ENCODE measurements at places on chromosomes 16 and 17.

GRCh38 chr16:22874394-22874793, 60.4 kb downstream of the HS3ST2 start:
- DNase-seq: peak; percentile 1

- peak; percentile 44 for DNase-seq
Measured at GRCh38 chr16:50925758-50926357, 184.0 kb downstream of the CYLD start.

GRCh38 chr17:7849751-7850504, 4.9 kb upstream of the TMEM88 start:
- DNase-seq: no peak

GRCh38 chr16:73058616-73059409, 10.9 kb upstream of the ZFHX3 start:
- DNase-seq: peak; percentile 74

GRCh38 chr17:40453881-40454612, 10.8 kb downstream of the IGFBP4 start:
- DNase-seq: peak; percentile 95

DNA sequence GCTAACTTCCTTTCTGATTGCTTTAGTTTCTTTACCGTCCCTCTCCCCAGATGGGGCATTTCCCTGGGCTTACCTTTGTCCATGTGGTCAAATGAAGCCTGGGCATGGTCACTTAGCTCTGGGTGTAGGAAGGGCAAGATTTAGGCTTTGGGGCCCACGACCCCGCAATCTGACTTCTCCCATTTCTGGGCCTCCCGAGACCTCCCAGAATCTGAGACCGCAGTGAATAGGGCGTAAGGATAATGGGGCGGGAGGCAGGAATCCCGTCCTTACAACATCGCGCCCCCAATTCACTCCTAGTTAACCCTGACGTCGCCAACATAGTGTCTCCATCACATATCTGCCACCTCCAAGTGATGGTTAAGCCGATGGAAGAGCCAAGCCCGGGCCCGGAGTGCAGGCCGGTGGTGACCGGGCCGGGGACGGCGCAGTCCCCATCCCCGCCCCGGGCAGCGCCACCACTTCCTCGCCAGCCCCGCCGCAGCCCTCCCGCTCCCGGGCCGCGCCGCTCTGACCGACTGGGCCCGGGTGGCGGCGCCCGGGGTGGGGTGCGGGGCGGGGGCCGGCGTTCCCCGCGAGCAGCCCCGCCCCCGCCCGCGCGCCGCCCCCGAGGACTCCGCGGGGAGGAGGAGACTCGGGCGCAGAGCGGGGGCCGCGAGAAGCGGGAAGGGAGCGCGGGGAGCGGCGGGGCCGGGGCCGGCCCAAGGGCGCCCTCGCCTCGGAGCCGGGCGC, at the start of gene RHBDL3:
RHBDL3 (plus strand) TSS at position 641 of the 732 bp plus-strand sequence. CDS start 358 bp downstream, outside the sequence.
- DNase-seq: no peak

DNA sequence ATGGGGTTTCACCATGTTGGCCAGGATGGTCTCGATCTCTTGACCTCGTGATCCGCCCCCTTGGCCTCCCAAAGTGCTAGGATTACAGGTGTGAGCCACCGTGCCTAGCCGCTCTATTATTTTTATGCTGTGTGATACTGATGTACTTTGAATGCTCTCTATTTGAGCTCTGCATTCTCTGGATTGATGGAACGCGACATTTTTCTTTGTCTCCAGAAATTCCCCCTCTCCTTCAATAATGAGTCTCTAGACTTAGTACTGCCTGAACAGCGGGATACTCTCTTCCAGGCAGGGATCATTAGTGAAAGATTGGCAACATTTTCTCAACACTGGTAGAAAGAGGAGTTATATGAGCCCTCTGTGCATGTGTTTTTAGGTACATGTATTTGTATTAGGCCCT, 93.3 kb upstream of the CLEC3A start:
- no peak for DNase-seq

DNA sequence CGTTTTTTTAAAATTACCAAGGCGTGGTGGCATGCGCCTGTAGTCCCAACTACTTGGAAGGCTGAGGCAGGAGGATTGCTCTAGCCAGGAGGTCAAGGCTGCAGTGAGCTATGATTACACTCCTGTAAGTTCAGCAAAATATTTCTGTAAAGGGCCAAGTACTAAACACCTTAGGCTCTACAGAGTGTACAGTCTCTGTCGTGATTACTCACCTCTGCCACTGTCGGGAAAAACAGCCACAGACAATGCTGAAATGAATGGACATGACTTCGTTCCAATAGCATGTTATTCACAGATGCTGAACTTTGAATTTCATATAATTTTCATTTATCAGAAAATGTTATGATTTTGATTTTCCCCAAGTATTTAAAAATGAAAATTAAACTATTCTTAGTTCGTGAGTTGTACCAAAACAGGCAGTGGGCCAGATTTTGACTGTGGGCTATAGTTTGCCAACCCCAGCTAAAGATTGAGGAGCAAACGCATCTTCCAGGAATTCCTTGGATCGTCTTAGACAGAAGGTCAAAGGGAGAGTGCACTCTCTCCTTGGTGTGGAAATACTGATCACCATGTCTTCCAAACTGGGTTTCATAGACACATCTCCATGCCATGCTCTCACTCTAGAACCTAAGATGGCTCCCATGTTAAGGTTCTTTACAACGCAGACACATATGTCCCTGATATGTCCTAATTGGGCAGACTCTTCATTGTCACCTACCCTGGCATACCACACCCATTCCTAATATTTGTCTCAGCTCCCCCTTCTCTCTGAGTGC, 89.5 kb downstream of the MARF1 start:
- no peak for DNase-seq

GRCh38 chr17:43645765-43646481, 15.8 kb downstream of the MEOX1 start:
- no peak for DNase-seq

DNA sequence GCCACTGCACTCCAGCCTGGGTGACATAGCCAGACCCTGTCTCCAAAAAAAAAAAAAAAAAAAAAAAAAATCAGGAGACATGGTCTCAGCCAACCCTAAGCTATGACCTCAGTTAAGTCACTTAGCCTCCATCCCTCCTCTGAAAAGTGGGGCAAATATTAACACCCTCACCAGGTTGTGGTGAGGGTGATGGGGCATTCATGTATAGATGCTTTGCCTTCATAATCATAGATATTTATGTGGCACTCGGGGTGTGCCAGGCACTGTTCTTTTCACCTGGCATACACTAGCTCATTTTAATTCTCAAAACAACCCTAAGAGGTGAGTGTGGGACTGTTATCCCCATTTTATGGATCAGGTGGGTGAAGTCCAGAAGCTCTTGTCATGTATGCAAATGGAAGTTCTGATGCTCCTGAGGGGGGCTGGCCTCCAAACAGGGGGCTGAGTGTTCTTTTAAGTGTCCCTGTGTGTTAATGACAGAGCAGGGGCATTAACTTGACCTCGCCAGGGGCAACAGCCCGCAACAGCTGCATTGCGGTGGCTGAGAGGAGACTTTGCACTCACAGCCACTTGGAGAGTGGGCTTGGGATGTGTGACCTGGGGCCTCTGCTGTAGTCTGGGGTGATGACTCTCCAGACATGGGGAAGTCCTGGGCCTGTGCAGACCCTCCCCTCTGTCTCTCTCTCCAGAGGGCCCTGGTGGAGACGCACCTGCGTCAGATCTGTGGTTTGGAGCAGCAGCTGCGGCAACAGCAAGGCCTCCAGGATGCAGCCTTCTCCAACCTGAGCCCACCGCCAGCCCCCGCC, 4.1 kb downstream of the TBKBP1 start:
- no peak for DNase-seq

GRCh38 chr16:86609115-86609514, 30.8 kb downstream of the FOXL1 start:
- DNase-seq: peak; percentile 51

DNA sequence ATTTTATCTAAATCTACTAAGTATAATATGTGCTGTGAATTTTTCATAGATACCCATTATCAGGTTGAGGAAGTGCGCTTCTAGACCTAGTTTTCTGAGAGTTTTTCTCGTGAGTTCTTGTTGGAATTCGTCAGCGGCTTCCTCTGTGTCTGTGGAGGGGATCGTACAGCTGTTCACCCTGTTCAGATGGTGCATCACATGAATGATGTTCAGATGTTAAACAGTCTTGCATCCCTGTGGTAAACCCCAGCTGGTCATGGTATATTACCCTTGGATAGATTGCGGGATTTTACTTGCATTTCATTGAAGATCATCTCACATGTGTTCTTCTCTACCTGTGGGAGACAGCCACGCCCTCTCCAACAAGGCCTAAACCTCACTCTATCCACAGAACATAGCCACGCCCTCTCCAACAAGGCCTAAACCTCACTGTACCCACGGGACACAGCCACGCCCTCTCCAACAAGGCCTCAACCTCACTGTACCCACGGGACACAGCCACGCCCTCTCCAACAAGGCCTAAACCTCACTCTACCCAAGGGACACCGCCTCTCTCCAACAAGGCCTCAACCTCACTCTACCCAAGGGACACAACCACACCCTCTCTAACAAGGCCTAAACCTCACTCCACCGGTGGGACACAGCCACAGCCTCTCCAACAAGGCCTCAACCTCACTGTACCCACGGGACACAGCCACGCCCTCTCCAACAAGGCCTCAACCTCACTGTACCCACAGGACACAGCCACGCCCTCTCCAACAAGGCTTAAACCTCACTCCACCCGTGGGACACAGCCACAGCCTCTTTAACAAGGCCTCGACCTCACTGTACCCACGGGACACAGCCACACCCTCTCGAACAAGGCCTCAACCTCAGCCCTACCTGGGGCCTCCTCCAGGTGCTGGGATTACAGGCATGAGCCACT, 180.2 kb upstream of the CHMP6 start:
- no peak for DNase-seq

GRCh38 chr16:65540901-65541300, 419.0 kb upstream of the CDH11 start:
- no peak for DNase-seq

- no peak for DNase-seq
Measured at GRCh38 chr17:76502341-76503211, 1.4 kb upstream of the RHBDF2 start.

DNA sequence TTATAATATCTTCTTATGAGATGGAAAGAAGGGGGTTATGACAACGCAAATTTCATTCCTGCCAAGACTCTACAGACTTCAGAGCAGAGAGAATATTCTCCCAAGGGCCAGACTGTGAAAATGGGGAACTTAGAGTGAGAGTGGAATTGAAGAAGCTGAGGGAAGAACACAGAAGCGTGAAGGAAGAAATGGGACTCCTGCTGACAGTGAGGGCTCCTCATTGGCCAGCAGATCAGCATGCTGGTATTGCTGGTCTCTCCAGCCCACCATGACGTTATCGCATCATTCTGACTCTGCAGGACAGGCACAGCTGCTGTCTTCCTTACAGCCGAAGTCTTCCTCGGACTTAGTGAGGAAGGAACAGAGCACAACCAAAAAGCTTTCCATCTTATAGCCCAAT, 24.3 kb downstream of the CCL4 start:
- no peak for DNase-seq

GRCh38 chr16:56776562-56776961, 46.6 kb downstream of the NUP93 start:
- DNase-seq: no peak

- no peak for DNase-seq
Measured at GRCh38 chr16:56921571-56921970, 10.4 kb upstream of the HERPUD1 start.

DNA sequence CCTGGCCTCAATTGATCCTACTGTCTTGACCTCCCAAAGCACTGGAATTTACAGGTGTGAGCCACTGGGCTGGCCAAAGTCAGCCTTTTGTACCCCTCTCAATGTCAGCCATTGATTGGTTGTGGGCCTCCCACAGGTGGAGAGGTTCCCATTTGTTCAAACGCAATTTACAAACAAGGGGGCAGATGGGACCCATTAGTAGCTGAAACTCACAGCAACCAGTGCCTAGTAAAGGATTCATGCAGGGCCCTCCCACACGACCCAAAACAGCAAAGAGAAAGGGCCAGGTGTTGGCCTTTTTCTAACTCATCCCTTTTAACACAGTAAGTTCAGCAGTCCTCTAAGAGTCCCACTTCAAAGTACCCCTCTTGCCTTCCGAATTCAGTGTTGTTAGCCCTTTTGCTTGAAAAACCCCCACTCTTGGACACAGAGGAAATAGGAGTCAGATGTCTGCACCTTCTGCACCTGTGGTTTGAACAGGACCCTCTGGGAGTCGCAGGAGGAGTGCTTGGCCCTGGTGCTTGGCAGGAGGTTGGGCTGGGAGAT, 89.2 kb downstream of the PITPNC1 start:
- no peak for DNase-seq

GRCh38 chr17:50053654-50053960, 2.3 kb upstream of the ITGA3 start:
- no peak for DNase-seq

DNA sequence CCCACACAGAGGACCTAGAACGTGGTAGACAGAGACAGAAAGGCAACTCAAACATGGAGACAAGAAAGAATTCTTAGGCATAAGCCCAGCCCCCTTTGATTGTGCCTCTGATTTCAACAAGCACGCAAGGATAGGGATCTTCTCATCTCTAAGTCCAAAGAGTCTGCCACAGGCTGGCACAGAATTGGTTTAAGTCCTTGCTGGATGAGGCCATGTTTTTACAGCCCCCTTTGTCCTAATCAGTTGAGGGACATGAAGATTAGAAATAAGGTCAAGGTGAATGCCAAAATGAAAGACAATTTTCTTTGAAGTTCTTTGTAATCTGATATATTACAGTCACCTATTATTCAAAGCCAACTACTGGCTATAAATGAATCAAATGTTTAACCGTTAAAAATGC, 68.0 kb upstream of the ATP2A3 start:
- DNase-seq: no peak

DNA sequence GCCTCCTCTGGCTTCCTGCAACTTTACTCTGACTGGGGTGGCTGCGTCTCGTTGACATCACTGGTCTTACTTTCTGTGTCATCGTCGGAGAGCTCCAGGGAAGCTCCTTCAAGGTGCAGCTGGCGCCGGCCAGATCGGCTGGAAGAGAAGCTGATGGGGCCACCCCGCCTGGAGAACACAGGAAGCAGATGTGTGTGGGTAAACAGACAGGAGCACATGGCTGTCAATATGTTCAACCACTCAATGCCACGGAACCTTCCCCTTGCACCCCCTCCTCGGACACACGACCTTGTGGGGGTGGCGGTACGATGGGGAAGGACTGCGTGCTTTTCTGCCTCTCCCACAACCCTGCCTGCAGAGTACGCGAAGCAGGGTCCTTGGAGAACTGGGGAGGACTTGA, 40.1 kb downstream of the NDEL1 start:
- no peak for DNase-seq

GRCh38 chr16:69311533-69312387, 610 bp downstream of the VPS4A start:
- DNase-seq: peak; percentile 29

GRCh38 chr17:76935331-76935730, 67.1 kb downstream of the MGAT5B start:
- DNase-seq: peak; percentile 68

- DNase-seq: no peak
Measured at GRCh38 chr17:13699261-13699660, 97.5 kb upstream of the HS3ST3A1 start.

GRCh38 chr16:55389426-55390073, 65.5 kb downstream of the IRX6 start:
- DNase-seq: no peak
